ENCODE measurements at places on chromosomes 4 and X.

- no peak for DNase-seq
These were observed 676.7 kb upstream of the LCORL start for GRCh38 chr4:18698119-18698883.

- DNase-seq, result peak; percentile 61
These were observed 85.7 kb upstream of the MTM1 start for GRCh38 chrX:150482537-150483206.

GRCh38 chr4:72564184-72564583 is 4.8 kb downstream of the ADAMTS3 start:
- no peak for DNase-seq

- DNase-seq, result no peak
These were observed 162.2 kb upstream of the GIMD1 start for GRCh38 chr4:106530821-106531220.

- DNase-seq, result no peak
These were observed 485.7 kb upstream of the HS3ST1 start for GRCh38 chr4:11914406-11914805.

DNA sequence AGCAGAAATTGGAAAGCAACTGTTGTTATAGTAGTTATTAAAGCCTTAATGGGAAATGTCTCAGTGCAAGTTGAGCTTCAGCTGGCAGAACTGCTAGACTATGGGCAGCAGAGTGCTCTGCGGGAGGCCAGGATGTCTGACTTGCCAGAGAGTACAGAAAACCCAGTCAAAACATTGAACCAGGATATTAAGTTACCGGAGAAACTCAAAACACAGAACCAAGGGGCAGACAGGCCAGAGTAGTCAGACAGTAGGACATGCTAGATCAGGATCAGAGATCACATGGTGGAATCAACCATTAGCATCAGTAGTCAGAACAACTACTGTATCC is 72.9 kb upstream of the TNIP3 start:
- no peak for DNase-seq

GRCh38 chrX:48631376-48632090 is 34.2 kb downstream of the WDR13 start:
- DNase-seq, result peak; percentile 80

GRCh38 chr4:71069063-71069462 is 75.6 kb downstream of the DCK start:
- DNase-seq, result no peak

DNA sequence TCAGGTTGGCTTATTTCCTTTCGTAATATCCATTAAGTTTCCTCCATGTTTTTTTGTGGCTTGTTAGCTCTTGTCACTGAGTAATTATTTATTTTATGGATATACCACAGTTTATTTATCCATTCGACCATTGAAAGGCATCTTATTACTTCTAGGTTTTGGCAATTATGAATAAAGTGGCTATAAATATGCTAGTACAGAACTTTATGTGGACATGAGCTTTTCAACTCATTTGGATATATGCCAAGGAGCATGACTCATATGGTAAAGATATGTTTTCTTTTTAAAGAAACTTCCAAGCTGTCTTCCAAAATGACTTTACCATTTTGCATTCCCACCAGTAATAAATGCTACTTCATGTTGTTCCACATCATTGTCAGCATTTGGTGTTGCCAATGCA is 803.6 kb downstream of the GLUD2 start:
- no peak for DNase-seq

DNA sequence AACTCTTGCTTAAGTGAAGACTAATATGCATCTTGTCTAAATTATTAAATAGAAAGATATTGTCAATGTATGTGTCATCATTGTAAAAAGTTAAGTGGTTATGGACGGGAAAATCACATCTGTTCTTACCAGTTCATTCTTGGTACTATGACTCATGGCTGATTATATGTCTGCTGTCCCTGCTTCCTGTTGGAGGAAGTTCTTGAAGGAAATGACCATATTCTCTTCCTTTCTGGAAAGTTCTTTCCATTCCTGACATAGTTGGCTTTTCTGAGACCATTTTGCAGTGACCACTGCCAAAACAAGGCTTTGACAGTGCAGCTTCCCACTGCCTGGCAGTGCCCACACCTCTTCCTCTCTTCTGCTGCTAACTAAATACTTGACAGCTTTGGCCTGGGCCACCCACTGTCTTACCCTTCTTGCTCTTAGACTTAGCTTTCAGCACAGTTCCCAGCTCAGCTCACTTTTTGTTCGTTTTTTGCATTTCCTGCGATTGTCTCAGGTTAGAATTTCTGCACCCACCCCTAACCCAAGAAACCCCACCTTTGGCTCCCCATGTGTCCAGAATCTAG is 13.2 kb upstream of the CLDN24 start:
- DNase-seq, result no peak

- DNase-seq, result no peak
These were observed 84.2 kb upstream of the HS3ST1 start for GRCh38 chr4:11512871-11513270.

- DNase-seq, result no peak
These were observed 2003.0 kb downstream of the C4orf33 start for GRCh38 chr4:131098976-131099375.

- DNase-seq, result no peak
These were observed 717.3 kb upstream of the ACTRT1 start for GRCh38 chrX:128769495-128769894.

GRCh38 chr4:61204353-61205060 is 4.4 kb downstream of the ADGRL3 start:
- DNase-seq, result no peak

DNA sequence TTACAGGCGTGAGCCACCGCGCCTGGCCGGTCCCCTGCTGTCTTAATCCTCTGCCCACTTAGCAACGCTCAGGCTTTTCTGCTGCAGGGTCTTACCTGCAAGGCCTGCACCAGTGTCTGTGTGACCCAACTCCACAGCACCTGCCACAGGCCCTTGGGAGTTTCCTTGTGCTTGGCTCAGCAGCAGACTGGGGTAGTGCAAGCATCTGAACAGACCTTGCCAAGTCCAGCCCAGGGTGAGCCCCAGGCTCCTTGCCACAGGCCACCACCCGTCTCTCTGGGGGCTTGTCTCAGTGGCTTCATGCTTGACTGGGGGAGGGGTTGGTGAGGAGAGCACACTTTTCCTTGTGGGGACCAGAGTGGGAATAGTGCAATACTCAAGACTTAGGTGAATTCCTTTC is 87.0 kb downstream of the FAM193A start:
- no peak for DNase-seq

DNA sequence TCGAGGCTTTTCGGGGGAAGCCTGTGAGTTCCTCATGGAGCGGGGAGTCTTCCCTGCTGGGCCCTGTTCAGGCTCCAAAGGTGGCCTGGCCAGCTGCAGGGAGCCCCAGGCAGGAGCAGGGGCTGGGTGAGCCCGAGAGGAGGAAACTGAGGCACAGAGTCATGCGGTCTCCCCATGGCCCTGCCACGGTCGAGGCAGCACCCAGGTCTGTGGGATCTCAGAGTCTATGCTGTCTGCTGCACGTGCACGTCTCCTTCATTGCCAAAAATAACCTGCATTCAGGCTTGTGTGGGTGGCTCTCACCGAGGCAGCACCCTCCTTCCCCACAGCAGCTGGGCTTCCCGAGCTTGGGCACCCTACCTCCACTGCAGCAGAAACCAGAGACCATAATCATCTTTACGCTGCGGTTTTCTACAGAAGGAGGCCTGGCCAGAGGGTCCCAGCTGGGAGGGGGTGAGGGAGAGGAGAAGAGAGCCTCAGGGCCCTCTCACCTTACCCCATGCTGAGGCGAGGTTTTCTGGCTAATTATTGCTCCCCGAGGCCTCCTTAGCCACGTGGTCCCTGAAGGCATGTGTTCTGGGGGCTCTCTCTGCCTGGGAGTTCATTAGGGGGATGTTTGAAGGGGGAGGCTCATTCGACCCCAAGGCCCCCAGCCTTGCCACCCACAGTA is 64.3 kb downstream of the CPZ start:
- DNase-seq, result no peak

DNA sequence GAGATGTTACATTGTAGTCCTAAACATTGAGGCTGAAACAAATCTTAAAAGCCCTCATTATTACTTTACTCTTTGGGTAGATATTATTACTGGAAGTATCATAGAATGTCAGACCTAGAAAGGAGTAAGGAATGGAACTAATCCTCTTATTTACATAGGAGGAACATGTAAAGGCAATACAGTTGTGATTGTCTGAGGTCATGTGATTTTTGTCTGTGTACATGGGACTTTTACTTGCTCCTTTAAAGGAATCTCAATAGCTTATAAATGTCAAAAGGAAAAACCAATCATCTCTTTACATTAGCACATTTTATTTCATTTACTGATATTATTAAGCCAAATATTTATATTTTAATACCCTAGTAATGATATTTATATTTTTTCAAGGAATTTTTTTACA is 568.2 kb downstream of the CCSER1 start:
- no peak for DNase-seq

- no peak for DNase-seq
These were observed 59.1 kb downstream of the MID1IP1 start for GRCh38 chrX:38860106-38861013.

GRCh38 chr4:154082760-154083535 is 294.1 kb upstream of the SFRP2 start:
- no peak for DNase-seq

GRCh38 chr4:6019316-6020263 is 1.4 kb upstream of the C4orf50 start:
- peak; percentile 49 for DNase-seq

GRCh38 chr4:86640469-86640868 is 46.4 kb downstream of the PTPN13 start:
- DNase-seq, result no peak

GRCh38 chr4:3834663-3835521 is 68.7 kb downstream of the ADRA2C start:
- DNase-seq, result no peak

- DNase-seq, result no peak
These were observed 273.9 kb downstream of the TLL1 start for GRCh38 chr4:166146806-166147540.

DNA sequence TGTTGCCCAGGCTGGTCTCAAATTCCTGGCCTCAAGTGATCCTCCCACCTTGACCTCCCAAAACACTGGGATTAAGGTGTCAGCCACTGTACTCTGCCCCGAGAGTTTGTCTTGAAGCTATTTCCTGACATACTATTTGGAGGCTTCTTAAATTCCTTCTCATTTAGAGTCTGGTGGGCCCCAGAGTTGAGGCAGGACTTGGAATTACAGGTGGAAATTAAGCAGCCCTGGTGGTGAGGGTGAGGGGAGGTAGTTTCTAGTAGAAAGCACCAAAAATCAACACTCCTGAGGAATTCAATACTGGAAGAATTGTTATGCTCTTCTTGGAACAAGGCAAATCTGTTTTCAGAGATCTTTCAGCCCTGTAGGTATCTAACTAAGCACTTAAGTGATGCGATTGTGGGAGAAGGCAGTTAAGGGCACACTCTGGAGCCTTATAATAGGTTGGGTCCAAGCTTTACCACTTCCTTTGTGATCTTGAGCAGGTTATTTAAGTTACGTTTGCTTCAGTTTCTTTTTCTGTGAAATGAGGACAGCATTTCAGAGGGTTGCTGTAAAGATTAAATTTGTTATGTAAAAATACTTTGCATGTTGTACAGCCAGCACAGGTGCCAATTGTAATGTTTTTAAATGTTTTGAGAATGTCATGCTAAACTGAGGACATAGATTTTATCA is 200.7 kb downstream of the SOWAHB start:
- DNase-seq, result no peak

DNA sequence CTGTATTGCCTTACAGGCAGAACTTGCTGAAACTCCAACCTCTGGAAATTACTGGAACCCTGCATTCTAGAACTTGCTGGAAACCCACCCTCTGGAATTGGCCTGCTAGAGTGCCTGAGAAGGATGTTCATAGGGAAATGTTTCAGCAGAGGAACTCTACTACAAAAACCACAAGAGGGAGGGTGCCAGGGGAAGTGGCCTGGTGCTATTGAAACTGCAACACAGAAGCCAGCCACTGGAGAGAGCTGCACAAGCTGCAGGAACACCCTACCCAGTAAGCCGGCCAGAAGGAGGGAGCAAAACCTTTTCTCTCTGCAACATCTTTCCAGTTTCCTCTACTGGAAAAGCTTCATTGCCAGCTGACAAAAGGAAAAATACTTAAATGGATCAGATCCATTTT is 2.5 kb upstream of the BRWD3 start:
- DNase-seq, result peak; percentile 38

DNA sequence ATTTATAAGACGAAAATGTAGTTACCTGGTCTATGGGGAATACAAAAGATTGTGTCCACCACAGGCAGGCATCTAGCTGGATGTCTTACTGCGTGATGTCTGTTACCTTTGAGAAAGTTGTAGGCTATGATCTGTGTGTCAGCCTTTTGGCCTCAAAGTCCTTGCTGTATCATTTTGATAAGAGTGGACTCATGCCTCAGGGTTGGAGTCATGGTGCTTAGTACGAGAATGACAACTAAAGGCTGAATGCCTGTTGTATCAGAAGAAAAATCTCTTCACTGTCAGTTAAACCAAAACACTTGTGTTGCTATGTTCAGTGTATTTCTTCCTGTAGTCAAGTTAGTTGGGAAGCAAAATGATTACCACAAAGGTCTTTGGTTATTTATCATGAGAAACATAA is 226.2 kb downstream of the ARHGAP10 start:
- DNase-seq, result no peak

- DNase-seq, result peak; percentile 16
These were observed 13.7 kb upstream of the PIGA start for GRCh38 chrX:15349046-15349445.

GRCh38 chrX:2397229-2398063 is 103.3 kb downstream of the DHRSX start:
- no peak for DNase-seq

DNA sequence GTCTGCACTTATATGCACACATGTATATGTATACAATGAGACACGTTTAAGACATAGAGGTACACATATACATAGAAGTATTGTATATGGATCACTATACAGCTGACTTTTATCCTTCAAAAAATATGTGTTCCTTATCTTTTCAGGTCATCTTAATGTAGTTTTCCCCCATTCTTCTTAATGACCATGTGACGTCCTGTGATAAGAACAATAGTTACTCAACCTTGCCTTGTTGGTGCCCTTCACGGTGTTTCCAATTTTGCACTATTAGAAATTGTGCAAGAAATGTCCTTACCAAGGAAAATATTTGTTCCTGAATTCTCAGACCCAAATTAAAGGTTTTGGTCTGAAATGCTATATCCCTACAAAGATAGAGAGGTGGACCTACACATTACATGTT is 1.0 kb upstream of the PPBP start:
- no peak for DNase-seq

DNA sequence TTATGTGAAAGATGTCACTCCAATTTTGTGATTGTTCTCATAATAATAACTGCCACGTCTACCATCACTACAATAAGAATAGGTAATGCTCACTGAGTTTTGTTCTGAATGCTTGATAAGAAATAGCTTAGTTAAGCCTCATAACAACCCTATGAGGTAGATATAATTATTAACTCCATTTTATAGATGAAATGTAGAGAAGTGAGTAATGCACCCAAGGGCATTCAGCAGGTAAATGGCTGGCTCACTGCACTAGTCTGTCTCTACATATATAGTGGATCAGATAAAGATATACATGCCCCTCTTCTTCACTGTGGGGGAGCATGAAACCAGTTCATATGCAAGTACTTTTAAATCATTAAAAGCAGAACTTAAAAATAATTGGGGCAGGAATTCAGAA is 65.8 kb upstream of the SLC4A4 start:
- no peak for DNase-seq

All from activated CD4-positive, alpha-beta memory T cell treated with anti-CD3 and anti-CD28 coated beads, Interleukin-2, amount 10 ng/mL, durations not matched to agents 7 days and 5 days (primary cell).